ENCODE measurements at places on chromosomes 2 and 18.

DNA sequence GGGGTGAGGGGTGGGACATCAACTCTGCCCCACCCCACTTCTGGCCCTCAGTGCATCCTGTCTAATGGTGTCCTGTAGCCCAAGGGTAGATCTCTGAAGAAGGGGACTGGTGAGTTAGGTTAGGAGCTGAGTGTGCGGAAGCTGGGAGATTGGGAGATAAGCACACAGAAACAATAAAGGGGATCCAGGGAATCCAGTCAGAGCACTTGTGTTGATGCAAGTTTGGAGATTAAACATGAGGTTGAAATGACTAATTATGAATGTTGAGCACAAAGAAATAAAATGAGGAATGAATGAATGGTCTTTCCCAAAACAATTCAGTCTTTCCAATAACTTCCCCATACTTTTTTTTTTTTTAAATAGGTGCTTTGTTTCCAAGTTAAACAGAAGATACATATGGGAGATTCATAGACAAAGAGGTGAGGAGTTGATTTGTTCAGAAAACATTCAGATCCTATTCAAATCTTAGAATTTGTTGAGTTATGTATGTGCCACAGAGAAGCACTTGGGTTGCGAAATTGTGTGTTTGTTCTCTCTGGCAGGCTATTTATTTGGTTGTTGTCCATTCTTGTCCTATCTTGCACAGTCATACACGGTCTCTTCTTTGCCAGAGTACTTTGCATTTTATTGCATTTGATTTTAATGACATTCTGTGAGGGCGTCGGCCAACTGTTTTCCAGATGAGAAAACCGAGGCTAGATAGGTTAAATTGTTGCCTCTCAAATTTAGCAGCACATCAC lies 31.6 kb upstream of the NABP1 start:
- DNase-seq: no peak

DNA sequence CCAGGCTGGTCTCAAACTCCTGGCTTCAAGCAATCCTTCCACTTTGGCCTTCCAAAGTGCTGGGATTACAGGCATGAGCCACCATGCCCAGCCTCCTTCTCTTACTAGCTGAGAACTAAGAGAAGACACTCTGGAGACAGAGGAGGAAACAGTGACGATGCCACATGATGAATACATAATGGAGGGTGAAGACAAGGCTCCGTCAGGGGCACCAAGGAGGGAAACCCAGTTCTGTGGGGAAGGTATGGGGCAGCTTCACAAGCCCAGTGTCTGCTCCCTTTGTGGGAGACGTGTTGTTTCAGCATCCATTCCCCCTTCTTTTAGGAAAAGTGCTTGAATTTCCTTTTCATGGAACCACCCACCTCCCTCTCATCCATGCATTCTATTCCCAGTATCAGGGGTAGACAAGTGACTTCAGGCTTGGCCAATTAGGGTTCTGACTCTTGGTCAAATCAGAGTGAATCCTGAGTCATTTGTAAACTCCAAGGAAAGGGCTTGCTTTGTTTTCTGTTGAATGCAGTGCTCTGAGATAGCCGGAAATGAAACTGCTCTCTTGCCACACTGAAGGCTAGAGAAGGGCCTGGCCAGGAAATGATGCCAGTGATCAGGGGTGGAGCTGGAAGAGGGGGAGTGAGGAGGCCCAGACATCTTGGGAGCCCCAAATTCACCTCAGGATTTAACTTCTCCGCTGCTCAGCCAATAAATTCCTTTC lies 23.7 kb downstream of the TMEM127 start:
- peak; percentile 34 for DNase-seq

DNA sequence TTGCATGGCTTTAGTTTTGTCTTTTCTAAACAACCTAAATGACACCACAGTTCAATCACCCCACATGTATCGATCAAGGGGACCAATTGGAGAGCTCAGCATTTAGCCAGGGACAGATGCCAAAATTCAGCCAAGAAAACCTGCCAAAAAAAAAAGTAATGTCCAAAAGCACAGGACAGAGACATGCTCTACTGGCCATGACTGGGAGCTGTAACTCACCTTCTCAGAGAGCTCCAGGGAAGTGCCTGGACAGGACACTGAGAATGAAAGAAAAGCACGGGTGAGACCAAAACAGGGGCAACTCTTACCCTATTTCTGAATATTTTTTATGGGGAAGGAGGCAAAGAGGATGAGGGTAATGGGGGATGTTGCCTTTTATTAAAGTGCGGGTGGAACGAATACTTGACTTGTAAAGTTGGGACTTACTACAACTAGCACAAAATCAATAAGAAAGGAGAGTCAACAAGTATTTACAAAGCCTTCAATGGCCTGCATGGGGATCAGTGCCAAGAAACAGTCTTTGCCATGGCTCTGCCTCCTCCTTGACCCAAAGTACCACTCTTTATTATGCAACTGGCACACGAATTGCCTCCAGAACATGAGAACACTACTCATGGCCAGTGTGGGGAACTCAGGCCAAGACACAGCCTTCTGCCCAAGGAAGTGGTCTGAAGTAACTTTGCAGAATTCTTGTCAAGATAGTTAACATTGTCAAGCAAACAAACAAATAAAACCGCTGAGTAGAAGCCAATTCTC lies 72.9 kb upstream of the HK2 start:
- no peak for DNase-seq

DNA sequence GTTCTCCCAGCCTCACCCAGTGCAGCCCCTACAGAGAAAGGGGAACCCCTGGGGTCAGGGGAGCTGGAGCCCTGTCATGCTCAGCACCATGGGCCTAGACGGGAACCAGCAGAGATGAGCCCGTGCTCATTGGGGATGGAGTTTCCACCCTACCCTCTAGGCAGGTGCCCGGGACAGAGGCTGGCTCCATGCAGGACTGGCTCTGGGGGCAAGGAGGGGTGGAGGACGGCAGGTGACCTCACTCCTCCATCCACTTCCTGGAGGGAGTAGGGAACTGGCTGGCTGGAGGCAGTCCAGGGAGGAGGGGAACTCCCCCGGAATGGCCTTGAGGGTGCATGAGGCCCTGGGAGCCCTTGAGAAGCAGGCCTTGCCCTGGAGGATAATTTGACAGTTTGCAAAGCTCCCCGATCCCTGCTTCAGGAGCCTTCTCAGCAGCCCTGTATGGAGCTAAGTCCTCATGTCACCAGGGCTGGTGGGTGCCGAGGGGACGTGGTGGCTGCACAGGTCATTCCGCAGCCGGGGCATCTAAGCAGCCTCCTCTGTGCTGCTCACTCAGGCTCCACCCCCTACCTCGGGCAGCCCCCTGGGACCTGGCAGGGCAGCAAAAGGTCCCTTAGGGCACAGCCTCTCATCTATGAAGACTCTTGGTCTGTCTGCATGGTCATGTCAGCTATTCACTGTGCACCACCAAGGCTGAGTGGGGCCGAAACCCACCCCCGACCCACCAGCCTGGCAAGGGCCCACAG lies 2.1 kb downstream of the NEURL3 start:
- no peak for DNase-seq

GRCh38 chr2:44573996-44574395 lies 212.2 kb downstream of the CAMKMT start:
- no peak for DNase-seq

GRCh38 chr2:180728928-180729559 lies 251.4 kb upstream of the UBE2E3 start:
- DNase-seq: peak; percentile 93

DNA sequence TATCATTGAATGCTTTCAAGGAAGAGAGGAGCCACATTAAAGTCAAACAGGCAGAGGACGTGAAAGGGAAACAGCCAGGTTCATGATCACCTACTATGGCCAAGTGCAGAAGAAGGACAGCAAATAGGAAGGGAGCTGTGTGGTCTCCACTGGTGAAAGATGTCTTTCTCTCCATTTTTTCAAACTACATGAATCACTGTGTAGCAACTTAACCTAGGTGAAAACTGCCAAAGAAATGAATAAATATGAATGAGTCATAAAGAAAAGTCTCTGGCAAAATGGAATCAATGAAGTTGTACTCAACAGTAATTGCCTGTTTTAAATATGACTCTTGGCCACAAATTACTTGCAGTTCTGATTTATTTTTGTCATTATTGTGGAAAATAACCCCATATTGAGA lies 452.6 kb upstream of the PKDCC start:
- peak; percentile 72 for DNase-seq

DNA sequence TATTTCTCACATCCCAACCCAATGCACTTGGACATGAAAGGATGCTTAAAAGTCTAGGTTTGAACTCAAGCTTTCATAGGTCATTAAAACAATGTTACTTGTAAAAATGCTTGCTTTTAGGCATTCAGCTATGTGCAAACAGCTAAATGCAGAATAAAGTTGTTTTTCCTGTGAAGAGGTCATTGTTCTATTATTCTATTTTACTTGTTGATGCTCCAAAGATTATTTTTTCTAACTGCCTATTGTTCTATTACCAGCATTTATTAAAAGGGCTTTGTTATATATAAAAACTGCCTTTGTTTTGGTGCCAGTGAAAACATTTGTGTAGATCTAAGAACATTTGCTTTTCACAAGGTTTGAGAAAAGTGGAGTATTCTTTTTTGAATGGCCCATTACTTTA lies 49.4 kb downstream of the TMEM178A start:
- DNase-seq: no peak

DNA sequence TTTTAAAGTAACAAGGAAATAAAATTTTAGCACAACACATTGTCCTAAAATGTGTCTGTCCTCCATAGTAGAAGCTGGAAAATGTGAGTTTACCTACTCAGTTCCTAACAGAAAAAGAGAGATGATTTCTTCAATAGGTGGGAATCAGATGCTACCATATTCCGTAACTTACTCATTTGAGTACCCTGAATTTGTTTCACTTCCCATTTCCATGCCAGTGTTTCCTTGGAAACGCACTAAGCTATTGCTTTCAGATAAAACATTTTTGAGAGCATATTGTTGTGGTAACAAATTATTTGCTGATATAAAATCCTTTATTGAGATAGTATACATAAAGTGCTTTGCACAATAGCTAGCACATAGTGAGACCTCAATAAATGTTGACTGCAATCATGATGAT lies 137.5 kb upstream of the BARD1 start:
- no peak for DNase-seq
